Retinal pigment epithelial cell (primary cell): ENCODE measurements at places on chromosomes 2 and 18.

- peak; percentile 45 for DNase-seq
Measured at GRCh38 chr2:73111073-73112025, 1.4 kb downstream of the RAB11FIP5 start.

DNA sequence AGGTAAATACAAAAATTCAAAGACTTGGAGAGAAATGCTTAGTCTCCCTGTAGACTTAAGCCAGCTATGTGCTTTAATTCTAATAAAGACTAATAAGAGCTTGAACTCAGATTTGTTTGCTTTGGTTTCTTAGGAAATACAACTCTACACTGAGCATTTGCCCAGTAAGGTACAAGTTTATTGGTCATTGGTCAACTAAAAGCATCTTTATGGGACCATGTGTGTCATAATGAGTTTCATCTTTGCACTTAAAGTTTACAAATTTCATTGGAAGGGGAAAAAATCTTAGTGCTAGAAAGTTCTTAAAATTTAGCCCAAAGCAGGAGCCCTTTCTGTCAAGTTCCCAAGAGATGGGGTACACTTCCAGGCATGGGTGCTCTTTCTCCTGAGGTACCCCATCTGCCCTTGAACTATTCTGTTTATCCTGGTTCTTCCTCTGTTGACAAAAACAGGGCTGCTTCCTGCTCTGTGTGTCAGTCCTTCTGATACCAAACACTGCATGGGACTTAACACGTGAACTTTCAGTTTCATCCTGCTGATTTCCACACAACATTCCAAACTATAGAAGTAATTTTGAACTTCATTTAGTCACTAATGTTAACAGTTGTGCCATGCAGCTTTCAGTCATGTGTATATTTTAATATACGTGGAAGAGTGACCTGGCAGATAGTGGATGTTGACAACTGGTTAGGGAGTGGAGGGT is 200.2 kb downstream of the TPGS2 start:
- no peak for DNase-seq

GRCh38 chr2:150160058-150160457 is 327.4 kb downstream of the RND3 start:
- no peak for DNase-seq

- DNase-seq = peak; percentile 19
Measured at GRCh38 chr2:47639467-47639866, 143.5 kb upstream of the MSH6 start.

- no peak for DNase-seq
Measured at GRCh38 chr2:27379836-27380625, 503 bp downstream of the ZNF513 start.

DNA sequence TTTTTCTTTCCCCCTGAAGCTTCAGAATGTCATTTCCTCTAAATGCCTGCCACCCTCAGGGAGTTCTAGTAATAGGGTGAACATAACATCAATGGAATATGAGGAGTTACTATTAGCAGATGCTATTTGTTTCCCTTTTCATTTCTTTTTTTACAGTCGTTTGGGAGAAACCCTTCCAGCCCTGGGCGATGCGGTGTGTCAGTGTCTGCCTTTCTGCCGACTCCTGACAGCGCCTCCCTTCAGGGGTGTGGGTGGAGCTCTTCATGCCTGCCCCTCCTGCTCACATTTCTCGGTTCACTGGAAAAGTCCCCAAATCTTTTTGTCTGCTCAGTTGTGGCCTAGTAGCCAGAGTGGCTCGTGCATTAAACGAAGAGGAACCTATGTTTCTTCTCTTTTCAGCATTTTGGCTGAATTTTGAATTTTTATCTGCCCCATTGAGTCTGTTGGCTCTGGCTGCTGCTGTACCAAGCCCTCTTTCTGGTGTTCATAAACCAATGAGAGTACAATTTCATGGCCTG is 72.3 kb downstream of the FMNL2 start:
- no peak for DNase-seq

GRCh38 chr2:145653553-145653952 is 1133.6 kb upstream of the ZEB2 start:
- DNase-seq = no peak

DNA sequence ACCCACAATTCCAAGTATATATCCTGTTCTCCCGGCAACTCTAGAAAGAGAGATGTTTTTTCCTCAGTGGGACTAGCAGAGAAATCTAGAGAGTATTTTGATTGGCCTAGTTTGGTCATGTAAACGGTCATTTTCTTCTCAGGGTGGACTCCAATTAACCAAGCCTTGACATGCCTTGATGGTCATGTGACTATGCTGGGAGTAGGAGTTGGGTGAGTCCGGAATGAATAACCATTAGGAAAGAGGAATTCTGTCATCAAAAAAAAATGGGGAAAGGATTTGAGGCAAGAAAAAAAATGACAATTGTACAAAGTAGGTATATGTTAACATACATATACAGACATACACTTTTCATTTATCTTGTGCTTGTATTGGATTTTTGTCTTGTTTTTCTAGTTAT is 248.2 kb upstream of the CDH20 start:
- DNase-seq = no peak

DNA sequence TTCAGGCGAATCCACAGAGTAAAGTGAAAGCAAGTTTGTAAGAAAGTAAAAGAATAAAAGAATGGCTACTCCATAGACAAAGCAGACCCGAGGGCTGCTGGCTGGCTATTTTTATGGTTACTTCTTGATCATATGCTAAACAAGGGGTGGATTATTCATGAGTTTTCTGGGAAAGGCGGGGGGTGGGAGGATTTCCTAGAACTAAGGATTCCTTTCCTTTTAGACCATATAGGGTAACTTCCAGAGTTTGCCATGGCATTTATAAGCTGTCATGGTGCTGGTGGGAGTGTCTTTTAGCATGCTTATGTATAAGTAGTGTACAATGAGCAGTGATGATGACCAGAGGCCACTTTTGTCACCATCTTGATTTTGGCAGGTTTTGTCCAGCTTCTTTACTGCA is 59.8 kb downstream of the SLC4A3 start:
- no peak for DNase-seq

DNA sequence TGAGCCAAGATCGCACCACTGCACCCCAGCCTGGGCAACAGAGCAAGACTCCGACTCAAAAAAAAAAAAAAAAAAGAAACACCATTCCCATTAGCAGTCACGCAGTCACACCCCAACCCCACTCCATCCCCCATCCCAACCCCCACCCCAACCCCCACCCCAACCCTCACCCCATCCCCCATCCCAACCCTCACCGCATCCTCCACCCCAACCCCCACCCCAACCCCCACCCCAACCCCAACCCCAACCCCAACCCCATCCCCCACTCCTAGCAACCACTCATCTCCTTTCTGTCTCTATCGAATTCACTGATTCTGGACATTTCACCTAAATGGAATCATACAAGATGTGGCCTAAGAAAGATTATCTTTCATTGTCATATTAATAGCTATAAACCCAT is 25.9 kb upstream of the ATP9B start:
- no peak for DNase-seq

DNA sequence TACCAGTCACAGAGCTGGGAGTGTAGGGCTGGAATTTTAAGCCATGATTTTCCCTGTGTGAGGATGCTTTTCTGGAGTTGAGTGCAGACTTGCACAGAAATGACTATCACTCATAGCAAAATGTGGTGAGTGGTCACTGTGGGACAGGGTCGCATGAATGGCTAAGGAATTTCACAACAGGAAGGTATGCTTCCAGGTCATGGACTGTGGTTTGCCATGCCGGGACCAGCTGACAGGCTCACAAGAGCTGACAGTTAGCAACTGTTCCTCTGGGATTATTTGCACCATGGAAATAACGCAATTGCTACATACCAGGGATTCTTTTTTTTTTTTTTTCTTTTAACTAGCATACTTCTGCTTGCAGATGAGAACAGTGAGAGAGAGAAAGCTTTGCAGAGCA is 3.8 kb upstream of the UXS1 start:
- peak; percentile 94 for DNase-seq

DNA sequence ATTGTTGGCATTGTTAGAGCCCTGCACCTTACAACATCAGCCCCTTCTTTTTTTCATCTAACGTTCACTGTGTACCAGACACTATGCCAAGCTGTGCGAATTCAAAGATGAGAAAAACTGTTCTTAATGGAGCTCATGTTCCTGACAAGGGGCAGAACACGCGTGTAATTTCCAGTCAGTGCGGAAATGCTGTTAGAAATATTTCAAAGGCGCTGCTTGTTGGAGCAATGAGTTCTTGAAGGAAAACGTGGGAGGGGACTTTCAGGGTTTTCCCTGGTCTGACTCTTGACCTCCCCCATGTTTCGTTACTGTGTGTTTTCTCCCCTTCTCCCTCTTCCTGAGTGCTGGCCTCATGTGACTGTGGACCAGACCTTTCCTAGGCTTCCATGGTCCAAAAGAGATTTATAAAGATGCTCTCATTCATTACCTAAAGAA is 1.5 kb downstream of the MTHFD2 start:
- no peak for DNase-seq

DNA sequence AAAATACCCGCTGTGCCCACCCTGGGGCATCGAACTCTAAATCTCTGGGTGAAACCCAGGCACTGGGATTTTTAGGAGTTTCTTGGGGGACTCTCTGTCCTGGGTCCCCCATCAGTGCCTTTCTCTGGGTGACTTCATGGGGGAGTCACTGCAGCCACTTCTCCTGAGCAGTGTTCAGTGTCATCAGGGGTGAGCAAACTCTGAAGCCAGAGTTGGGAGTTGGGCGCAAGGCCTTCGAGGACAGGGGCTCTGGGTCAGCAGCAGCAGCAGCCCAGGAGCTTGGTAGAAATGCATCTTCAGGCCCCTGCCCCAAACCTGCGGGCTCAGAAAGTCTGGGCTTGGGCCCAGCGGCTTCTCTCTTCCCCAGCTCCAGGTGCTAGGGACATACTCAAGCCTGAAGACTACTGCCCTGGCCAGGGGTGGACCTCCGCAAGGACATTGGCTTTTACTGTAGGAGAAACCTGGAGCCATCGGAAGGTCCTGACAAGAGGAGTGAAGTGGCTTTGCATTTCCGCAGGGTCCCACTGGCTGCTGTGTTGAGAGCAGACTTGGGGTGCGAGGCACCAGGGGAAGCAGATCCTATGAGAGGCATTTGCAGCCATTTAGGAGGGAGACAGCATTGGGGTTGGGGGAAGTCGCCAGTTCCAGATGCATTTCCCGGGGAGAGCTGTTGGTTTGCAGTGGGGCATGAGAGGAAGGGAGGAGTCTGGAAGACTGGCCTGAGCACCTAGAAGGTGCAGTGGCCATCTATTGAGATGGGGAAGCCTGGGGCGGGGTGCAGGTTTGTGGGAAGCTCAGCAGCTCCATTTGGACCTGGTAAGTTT is 51.5 kb upstream of the FAHD2A start:
- no peak for DNase-seq

GRCh38 chr2:209771474-209772289 is at the start of gene UNC80:
Gene UNC80 (plus strand): TSS chr2:209771832. CDS start chr2:209772073, 241 bp downstream.
- peak; percentile 35 for DNase-seq

GRCh38 chr2:152974146-152974545 is 255.7 kb downstream of the ARL6IP6 start:
- no peak for DNase-seq

- no peak for DNase-seq
Measured at GRCh38 chr2:52289741-52290140, 1257.8 kb upstream of the NRXN1 start.

- DNase-seq = no peak
Measured at GRCh38 chr18:55250768-55251173, 291.5 kb upstream of the CCDC68 start.

DNA sequence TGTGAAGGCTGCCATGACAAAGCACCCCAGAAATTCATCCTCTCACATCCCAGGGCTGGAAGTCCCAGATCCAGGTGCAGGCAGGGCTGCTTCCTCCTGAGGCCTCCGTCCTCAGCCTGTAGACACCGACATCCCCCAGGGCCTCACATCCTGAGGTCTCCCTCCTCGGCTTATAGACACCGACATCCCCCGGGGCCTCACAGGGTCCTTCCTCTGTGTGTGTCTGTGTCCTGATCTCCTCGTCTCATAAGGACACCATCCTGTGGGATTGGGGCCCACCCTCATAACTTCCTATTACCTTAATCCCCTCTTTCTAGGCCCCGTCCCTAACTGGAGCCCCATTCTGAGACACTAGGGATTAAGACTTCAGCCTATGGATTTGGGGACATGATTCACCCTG is 92.0 kb upstream of the SNTG2 start:
- DNase-seq = no peak

DNA sequence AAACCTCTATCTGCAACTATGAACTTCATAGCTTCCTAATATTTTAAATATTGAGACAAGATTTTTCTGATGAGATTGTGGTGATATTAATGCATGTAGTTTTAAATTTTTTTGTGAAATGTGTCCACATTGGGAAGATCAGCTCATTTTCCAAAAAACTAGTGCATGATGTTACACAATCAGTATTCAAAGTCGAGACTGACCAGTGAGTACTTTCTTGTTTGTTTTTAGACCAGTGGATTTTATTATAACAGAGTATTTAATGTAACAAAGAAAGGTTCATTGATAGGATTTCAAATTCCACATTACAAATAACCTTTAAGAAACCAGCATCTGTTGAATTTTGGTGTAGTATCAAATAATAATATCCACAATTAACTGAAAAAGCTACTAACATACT is 99.3 kb downstream of the TTC27 start:
- no peak for DNase-seq

- peak; percentile 82 for DNase-seq
Measured at GRCh38 chr2:143803936-143804335, 674.7 kb downstream of the ARHGAP15 start.

- no peak for DNase-seq
Measured at GRCh38 chr2:109531896-109532727, 81.7 kb downstream of the SEPTIN10 start.

DNA sequence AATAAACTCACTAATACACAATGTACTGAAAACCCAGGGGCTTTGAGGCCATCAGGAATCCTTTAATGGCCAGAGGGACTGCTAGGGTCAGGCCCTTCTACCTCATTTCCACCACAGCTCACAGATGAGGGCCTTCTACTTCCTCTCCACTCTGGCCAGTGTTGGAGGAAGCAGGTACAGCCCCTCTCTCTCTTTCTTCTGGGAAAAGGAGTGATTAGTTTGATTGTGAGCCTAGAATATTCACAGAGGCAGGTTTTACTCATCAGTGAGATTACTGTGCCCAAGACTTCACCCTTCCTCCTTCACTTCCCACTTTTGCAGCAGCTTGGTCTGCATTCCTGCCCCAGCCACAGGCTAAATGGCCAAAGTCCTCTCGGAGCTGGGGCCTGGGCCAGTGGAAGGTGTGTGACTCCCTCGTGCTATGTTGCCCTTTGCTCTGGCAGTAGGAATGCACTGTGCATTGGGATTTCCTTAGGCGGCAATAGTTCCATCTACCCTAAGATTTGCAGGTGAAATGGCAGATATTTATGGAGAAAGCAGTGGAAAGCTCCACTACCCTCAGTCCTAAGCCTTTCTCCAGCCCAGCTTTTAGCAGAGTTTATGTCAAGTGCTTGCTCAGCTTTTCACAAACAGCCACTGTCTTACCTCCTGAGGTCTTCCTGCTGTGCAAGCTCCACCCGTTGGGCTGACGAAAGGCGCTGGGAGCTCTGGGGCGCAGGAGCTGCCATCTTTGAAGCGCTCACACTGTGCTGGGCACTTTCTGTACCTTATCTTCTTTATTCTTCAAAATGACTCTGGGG is 36.2 kb upstream of the YES1 start:
- DNase-seq = peak; percentile 12

DNA sequence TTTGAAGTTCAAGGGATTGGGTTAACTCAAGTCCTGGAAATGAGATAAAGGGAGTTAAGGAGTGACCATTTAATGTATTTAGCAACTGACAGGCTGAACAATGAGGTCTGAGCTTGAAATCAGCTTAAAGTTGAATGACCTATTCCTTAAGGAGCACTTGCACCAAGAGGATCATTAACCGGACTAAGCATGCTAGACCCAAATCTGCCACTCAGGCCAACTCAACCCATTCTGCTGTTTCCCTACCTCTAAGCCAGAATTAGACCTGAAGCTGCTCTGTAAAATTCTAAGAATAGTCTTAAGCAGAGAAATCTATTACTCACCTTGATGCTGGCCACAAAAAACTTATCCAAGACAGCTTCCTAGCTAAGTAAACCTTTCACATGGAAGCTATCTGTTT is 59.8 kb downstream of the SPRED2 start:
- DNase-seq = no peak
